ENCODE measurements at places on chromosomes 6 and 20.

DNA sequence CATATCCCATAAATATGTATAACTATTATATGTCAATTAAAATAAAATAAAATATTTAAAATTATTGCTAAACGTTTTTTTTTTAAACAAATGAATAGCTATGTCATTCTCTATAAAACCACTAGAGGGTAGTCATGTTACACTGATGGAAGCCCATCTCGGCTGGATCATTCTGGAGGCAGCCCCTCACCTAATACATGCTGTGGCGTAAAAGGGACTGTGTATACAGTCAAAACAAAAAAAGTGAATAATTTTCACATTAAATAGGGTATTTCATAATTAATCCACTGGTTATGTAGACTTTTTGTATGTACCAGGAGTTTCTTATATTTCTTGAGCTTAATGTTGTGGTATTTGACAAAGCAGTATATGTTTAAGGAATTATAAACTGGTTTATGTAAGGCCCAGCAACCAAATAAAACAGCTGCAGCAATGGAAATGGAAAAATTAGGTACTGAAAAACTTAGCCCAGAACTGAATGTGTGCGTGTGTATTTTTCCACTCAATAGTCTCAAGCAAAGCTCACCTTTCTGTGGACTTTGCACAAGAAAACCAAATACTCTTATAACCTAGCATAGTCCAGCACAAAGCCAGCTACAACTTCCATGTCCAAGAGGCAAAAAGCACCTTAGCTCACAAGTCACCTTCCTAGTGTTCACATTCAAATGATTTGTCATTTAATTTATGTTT is 81.7 kb downstream of the COL9A1 start:
- DNase-seq: no peak

DNA sequence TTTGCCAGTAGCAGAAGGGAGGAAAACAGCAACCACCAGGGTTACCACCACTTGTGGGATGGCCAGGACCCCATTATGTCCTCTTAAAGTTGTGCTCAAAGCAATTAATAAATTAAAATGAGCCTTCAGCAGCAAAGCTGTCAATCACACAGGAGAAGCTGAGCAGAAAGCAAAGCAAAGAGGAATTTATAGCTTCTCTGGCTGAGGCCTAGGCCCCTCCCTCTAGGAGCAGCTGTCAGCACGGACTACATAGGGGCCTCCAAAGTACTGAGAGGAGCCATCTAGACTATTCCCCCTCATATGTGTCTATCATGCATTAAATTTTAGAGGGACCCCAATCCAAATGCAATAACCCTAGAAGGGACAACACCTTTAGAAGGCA is 6.4 kb downstream of the CCND3 start:
- DNase-seq: no peak

DNA sequence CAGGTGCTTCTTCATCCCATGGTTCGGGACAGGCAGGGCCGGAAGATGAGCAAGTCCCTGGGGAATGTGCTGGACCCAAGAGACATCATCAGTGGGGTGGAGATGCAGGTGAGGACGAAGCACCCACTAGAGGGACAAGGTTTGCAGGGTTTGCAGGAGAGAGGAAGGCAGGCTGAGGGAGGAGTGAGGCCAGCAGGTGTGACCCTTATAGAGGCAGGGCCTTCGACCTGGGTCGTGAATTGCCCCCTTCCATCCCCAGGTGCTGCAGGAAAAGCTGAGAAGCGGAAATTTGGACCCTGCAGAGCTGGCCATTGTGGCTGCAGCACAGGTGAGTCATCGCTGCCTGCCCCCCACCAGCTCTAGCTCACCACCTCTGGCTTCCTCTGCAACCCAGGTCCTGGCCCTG is 8.4 kb downstream of the VARS2 start:
- no peak for DNase-seq

DNA sequence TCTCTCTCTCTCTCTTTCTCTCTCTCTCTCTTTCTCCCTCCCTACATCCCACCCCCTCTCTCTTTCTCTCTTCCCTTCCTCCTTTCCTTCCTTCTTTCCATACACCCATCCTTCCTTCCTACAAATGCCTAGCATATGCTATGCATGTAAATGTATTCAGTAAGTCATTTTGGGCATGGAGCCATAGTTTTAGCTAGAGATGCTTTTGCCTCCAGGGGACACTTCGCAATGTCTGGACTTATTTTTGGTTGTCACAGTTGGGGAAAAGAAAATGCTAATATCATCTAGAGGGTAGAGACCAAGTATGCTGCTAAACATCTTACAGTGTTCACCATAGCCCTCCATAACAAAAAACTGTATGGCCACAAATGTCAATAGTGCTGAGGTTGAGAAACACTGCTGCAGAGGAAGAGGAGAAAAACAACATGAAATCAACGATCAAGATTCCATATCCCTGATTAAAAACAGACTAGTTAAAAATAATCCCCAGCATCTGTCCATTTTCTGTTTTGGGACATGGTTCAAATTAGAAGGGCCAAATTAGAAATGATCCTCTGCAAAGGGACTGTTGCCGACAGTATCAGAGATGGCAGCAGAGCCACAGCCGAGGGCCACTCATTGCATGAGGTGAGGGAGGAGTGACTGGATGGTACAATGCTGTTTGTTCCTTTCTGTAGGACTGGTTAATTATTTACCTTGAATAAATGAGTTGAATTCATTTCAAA is 152.7 kb downstream of the SH3BGRL2 start:
- no peak for DNase-seq

DNA sequence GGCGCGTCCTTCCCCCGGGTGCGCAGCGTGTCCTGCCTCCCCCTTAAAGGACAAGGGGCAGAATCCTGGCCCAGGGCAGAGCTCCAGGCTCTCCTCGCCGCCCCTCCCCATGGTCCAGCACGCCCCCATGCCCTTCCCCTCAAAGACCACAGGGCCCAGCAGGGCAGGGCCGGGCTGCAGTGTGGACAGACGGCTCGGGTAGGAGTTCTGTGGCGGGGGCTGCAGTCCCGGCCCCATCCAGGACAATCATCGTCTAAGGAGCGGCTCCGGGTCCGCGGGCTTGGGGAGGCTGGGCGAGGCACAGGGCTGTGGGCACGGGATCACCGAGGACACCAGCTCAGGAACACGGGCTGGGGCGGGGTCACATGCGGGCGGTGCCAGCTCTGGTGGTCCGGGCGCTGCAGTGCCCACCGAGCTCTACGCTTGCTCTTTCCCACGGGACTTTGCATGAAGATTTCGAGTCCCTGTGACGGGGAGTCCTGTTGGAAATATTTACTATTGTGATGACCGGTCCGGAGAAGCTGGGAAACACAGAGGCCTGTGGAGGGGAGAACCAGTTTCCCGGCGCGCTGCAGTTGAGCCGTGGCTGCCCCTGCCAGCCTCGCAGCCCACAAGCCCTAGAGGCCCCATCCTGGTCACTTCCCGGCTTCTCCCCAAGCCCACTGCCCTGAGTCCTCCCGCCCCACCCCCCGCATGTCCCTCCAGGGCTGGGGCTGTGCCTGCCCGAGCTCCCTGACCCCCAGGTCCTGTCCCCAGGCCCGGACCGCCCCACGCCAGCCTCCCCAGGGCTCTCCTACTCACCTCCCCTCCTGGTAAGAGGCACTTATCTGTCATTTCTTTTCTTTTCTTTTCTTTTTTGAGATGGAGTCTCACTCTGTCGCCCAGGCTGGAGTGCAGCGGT is 20.6 kb downstream of the SLC17A9 start:
- no peak for DNase-seq

GRCh38 chr20:57398231-57398821 is 7.1 kb downstream of the RBM38 start:
- DNase-seq: peak; percentile 96

GRCh38 chr20:48656661-48657211 is 171.1 kb downstream of the PREX1 start:
- DNase-seq: no peak

DNA sequence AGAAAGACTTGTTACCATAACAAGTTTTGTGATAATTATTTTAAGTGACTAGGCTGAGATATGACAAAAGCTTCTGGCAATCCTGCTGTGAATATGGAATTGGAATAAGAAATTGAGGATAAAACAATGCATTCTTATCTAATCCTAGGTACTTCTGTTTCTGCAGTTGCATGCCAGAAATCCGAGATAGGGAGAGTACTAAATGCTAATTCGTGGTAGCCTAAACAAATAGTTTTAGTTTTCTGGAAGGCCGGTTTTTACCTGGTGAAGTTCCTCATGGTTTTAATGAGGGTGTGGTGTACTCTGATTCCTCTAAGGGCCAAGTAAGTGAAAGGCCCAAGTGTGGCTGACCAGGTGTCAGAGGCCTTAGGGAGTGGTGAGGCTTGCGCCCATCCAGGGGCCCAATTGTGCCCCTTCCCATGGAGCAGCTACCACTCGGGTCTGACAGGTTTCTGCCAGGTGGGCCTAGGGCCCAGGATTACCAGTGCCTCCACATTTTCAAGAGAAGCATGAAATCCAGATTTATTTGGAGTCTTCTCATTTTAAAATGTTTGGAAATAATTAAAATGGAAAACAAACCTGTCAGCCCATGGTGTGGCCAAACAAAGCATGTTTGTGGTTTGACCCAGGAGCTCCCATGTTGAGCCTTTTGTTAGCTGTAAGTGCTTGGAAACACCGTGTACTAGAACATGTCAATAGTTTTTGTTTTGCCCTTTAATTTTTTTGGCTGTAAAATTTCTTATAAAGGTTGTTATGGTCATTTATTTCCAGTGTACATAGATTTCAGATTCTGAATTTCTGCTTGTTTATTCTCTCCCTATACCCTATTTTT is 6.6 kb downstream of the PLCB4 start:
- DNase-seq: no peak

DNA sequence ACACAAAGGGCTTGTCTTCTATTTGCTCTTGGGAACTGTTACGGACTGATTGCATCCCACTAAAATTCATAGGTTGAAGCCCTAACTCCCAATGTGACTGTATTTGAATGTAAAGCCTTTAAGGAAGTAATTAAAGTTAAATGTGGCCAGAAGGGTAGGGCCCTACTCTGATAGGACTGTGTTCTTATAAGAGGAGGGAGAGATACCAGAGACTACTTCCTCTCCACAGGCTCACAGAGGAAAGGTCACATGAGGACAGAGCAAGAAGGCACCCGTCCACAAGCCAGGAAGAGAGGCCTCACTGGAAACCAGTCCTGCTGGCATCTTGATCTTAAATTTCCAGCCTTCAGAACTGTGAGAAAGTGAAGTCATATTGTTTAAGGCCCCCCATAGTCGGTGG is 211.9 kb downstream of the CDH26 start:
- DNase-seq: no peak

- no peak for DNase-seq
Measured at GRCh38 chr6:139547122-139547776, 172.8 kb upstream of the CITED2 start.

- no peak for DNase-seq
Measured at GRCh38 chr6:25963426-25964123, 973 bp downstream of the TRIM38 start.

DNA sequence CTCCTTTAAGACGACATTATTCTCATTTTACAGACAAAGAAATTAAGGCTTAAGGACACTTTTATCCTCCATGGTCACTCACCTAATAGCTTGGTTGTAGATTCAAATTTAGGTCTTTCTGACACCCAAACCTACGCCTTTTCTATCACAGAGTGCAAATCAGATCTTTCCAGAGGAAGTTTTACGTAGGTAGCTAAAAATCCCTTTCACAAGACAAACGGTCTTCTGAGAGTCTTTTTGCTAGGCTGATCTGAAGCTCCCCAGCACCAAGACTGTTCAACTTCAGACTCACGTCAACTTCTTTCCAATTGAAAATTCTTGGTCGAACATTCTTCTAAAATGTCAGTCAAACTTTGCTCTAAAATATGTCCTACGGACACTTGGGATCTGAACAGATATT is 46.5 kb downstream of the BLOC1S5 start:
- DNase-seq: no peak

DNA sequence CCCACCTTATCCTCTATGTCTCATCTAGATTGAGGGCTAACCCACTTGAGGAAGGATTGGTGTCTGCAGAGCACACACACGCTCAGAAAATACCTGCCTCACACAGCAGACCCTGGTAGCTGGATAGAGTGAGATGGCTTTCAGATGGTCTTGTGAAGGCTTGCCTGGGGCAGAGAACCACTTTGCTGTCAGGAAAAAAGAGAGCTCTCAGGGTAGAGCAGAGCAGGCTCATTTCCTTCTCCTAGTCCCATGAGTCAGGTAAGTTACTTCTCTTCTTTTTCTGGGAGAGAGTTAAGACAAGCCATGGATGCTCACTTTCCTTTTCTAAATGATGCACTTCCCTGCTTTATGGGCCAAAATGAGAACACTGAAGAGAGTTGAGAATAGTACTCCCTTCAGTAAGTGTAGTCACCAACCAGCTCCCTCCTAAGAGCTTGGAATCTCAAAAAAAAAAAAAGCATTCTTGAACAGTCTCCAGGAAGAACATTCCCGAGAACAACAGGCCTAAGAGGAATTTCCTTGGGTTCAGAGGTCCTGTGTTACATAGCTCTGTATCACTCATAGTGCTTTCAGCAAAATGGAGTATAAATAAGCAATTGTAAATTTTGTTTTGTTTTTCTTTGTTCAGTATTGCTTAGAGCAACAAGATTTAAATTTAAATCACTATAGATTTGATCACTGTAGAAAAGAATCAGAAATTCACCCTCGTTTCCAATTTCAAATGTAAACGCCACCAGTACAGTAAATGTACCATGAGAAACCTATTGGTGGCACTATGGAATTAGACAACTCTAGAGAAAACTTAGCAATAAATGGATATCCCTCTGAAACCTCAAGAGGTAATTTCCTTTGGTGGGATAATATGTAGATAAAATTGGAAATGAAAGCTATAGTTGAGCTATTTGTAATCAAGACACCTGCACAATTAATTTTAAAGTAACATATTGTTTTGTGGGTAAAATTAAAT is 530.3 kb downstream of the RFPL4B start:
- no peak for DNase-seq
